ENCODE measurements at places on chromosomes 11 and 22. TPM values are rescaled to one million over a fixed set of nuclear protein-coding genes. Genes with fewer than 3 reads are reported as not detected.

DNA sequence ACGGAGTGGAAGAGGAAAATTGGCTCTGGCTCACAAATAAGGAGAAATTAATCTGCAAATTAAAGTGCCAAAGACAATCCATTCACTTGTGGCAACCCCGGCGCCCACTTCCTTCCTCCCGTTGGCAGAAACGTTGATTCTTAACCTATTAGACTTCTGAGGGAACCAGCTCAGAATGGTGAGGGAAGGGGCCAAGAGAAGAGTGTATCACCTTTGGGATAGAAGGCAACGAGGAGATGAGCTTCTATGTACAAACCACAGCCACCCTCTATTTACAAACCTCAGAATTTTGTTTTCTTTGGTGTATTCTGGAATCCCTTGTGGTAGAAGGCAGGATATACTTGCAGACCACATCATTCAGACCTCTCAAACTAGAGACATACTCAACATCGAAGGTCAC lies 1.1 kb downstream of the MB start:
- DNase-seq: no peak

- DNase-seq: no peak
These were observed 111.8 kb upstream of the MTMR2 start for GRCh38 chr11:96035740-96036078.

Gene HTR3A
- total RNA-seq: 0.13 TPM

- DNase-seq: no peak
These were observed 1.2 kb downstream of the DDX6 start for GRCh38 chr11:118789501-118790356.

Gene GALNT18
- total RNA-seq: not detected

Gene PLA2G3
- not detected for total RNA-seq

DNA sequence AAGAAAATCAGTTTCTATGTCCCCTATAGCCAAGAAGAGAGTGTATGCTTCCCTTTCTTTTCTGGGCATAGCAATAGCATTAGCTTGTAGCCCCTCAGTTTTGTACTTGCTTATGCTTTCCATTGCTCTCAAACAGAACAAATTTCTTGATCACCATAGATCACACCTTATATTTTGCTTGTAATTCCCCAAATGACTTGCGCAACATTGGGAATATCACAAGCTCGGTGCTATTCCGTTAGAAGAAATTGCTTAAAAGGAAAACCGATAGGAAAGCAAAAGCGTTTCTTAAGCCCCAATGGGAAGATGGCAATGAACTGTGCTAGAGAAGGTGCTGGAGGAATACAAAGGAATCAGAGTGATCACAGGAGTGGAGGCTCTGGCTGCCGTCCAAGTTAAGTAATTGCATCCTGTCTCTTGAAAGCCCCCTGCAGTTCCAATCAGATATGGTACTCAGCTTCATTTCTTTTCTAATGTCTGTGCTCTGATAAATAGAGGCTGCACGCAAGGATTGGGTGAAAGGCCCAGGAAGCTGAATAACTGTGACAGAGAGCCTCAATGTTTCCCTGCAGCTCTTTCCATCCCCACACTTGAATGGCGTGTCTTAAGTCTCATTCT lies 182.1 kb upstream of the KIRREL3 start:
- no peak for DNase-seq

Gene MCAT
- 6.5 TPM for total RNA-seq

DNA sequence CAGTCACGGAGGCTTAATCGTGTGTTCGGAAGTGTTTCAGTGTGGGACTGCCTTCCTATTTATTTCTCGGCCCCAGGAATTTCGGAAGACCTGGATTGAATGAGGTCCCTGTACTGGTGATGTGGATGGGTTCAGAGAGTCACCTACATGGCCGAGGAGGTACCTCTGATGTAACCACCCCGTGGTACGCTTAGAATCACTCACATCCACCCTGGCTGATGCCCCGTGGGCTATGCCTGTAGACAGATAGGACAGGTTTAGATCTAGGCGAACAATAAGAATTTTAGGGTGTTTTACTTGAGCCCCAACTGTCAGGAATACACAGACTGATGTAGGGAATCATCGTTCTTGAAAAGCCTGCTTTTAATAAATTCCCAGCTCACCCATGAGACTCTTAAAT lies 2.0 kb downstream of the MPPED1 start:
- no peak for DNase-seq
